Aorta (tissue), 5 donors: ENCODE measurements at places on chromosomes 1 and 21. TPM values are rescaled to one million over a fixed set of nuclear protein-coding genes. Genes with fewer than 3 reads are reported as not detected.

GRCh38 chr1:89546934-89547562 lies 22.4 kb downstream of the LRRC8B start:
- peaks cover 1% of the 10 kb centered on the region for H3K4me1 ChIP-seq
- H3K36me3 ChIP-seq, result no peaks in the 10 kb centered on the region
- no peaks in the 10 kb centered on the region for H3K27me3 ChIP-seq
- H3K4me3 ChIP-seq, result no peak overlapping the region
- DNase-seq, result no peak

GRCh38 chr1:189275796-189276195 lies 1201.9 kb downstream of the BRINP3 start:
- H3K36me3 ChIP-seq, result no peaks in the 10 kb centered on the region
- no peaks in the 10 kb centered on the region for H3K4me1 ChIP-seq
- no peak for DNase-seq
- no peak overlapping the region for H3K4me3 ChIP-seq
- H3K27ac ChIP-seq, result no peak overlapping the region
- H3K27me3 ChIP-seq, result no peaks in the 10 kb centered on the region

DNA sequence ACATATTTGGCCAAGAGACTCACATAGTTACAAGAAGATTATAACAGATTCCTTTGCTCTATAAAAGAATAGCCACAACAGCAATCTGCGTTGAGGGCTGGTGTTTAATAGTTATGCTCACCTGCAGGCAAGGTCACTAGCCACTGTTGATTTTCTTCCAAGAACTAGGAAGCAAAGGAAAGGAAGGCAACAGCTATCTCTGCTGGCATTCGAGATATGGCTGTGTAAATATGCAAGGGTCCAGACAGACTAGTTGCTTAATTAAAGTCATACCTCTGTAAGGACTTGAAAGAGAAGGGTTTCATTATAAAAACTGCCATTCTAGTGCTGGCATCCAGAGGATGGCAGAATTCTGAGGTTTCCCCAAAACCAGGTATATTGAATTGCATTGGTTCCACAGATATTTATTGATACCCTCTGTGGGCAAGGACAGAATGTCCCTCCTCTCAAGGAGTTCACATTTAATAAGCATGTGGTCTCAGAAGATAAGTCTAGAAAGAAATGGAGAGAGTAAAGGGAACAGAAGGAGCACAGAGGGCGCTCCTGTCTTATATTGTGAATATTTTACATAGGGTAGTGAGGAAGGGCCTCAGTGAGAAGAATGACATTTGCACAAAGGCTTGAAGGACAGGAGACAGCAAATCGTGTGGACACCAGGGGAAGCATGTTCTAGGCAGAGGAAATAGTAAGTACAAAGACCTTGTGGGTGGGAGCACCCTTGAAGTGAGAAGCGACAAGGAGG lies 23.6 kb upstream of the PLEKHA6 start:
- no peaks in the 10 kb centered on the region for H3K4me1 ChIP-seq
- no peak for DNase-seq
- H3K27me3 ChIP-seq, result no peaks in the 10 kb centered on the region
- no peak overlapping the region for H3K27ac ChIP-seq
- H3K36me3 ChIP-seq, result no peaks in the 10 kb centered on the region
- H3K4me3 ChIP-seq, result no peak overlapping the region

Gene OVAAL
- total RNA-seq, result not detected
